Thyroid gland (tissue), 4 donors: ENCODE measurements at places on chromosomes 3 and 15. TPM values are rescaled to one million over a fixed set of nuclear protein-coding genes. Genes with fewer than 3 reads are reported as not detected.

DNA sequence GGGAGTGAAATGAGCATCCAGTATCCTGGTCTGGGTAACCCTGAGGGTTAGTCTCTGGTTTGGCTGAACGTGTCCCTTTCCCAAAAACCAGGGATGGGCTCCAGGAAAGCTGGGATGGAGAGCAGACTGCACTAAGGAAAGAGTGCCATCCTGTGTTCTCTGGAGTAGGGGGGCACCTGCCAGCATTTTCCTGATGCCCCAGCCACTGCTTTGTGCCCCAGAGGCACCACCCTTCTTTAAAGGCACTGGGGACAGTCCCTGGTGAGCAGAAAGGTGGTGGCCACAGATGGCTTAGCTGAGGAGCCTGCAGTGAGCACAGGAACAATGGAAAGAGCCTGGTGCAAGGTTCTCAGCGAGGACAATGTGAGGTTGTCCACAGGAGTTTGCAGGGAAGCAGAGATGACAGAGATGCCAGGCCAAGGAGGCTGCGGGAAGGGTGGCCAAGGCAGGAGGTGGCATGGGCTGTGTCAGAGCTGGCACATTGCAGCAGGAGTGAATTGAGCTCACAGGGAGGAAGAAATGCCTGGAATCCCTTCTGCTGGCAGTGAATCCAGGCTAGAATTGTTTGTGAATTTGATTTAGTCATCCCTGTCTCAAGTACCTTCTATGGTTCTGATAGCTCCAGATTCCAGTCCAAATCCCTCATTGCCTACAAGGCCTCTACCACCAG is 39.9 kb downstream of the AMOTL2 start:
- no peak overlapping the region for H3K27ac ChIP-seq
- H3K36me3 ChIP-seq = no peaks in the 10 kb centered on the region
- H3K4me3 ChIP-seq = no peak overlapping the region
- H3K27me3 ChIP-seq = no peaks in the 10 kb centered on the region
- DNase-seq = peak; percentile 45

Gene CPNE4
- total RNA-seq = not detected

Gene LSAMP
- 1.9 TPM for total RNA-seq

DNA sequence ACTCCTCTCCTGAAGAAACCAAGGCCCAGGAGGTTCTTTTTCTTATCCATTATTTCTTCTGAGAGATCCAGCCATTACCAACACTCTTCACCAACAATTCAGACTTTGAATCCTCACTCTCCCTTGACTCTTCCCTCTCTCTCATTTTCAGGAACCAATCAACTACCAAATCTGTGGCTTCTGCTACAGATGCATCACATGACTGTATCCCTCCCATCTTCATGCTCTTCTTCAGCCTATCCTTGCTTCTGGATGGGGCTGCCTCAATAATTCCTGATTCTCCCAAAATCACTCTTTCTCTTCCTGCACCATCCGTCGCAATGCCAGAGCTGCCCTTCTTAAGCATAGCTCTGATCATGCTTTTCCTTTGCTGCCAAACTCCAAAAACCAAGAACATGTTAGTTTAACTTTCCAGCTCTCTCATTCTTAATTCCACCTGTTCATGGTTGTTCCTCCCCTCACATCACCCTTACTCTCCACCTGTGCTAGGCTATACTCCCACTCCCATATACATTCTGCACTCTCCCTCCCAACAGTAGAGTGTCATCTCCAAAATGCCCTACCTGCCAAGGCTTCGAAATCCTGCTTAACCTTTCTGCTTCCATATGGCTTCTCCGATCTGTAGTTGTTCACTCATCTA is 13.5 kb downstream of the PLD1 start:
- H3K4me3 ChIP-seq = no peak overlapping the region
- no peak for DNase-seq
- H3K27me3 ChIP-seq = no peaks in the 10 kb centered on the region
- no peaks in the 10 kb centered on the region for H3K36me3 ChIP-seq

Gene IGSF10
- 5.1 TPM for total RNA-seq

Gene PATL2
- 1.0 TPM for total RNA-seq

DNA sequence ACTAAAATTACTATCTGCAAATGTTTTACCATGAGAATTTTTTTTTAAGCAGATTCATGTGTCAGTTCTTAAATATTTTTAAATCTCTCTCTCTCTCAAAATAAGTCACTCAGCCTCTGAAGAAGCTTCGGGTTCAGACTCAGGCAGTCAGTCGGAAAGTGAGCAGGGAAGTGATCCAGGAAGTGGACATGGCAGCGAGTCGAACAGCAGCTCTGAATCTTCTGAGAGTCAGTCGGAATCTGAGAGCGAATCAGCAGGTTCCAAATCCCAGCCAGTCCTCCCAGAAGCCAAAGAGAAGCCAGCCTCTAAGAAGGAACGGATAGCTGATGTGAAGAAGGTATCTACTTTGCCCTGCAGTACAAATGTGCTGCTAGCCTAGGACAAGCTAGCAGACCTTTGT is 24.1 kb downstream of the CHD2 start:
- peaks cover 72% of the 10 kb centered on the region for H3K4me1 ChIP-seq
- H3K4me3 ChIP-seq = no peak overlapping the region
- DNase-seq = peak; percentile 47
- H3K27ac ChIP-seq = peak overlapping the region; percentile 51
- peaks cover 37% of the 10 kb centered on the region for H3K36me3 ChIP-seq
